Type B pancreatic cell (in vitro differentiated cells): ENCODE measurements at places on chromosomes 4 and X.

DNA sequence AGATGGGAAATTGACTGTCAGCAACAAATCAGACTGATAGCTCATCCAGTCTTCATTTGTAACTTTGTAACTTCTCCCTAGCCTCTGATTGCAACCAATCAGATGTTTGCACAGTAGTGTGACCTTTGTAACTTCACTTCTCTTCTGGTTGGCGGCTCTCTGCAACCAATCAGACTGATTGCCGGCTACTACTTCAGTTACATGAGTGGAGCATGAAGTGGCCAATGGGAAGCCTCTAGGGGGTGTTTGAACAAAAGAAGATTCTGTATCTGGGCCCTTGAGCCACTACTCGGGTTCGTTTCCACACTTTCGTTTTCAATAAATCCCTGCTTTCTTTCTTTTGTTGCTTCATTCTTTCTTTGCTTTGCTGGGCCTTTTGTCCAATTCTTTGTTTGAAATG, 1285.8 kb downstream of the TECRL start:
- DNase-seq, result no peak

GRCh38 chr4:159384017-159384416, 281.1 kb downstream of the RAPGEF2 start:
- DNase-seq, result no peak

DNA sequence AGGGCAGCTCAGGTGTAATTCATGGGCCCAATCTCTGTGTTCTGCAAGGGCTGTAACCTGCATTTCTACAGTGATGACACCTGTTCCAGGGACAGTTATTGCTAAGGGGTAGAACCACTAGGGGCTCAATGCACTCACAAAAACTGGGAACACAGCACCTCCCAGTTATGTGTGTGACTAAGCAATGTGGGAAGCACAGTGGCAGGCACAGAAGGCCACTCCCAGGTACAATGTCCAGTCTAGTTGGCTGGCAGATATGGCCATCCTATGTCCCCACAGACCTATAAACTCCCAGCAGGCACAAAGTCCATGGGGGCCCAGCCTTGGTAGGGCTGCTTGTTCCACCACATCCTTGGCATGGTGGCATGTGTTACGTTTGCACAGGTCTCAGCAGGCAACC, 25.7 kb downstream of the CXCL13 start:
- no peak for DNase-seq

DNA sequence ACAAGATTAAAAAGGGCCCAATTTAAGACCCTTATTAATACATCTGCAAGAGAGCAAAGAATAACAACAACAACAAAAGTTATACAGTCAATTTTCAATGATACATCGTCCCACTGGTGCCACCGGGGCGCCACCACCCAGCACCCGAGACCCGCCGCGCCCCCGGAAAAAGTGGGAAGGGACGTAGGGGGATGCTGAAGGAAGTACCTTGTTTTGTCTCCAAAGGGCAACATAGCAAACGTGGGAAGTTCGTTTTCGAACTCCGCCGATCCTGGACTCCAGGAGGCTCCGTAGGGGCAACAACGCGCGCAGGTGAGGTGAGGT, 1.7 kb downstream of the PDE5A start:
- no peak for DNase-seq

DNA sequence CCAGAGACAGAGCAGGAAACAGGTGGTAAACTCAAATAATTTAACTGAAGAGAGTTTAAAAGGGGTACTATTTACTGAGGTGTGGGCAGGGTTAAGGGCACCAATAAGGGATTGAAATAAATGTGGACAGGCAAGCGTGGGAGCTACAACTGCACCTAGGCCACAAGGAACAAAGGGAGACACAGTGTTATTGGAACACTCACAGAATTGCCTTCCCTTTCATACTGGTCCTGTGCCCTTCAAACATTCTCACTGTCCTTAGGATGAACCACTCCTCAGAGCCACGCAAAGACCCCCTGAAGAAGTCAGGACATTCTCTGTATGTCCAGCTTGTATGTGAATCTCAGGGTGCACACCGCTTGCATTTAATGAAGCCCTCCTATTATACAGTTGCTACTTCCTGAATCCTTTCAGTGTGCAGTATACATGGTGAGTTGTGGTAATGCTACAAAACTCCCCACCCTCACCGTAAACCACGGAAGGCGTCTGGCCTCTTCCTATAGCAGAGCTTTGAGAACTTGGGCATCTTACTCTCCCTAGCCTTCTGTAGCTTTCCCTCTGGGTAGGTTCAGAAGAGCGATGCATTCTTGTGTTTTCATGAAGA, 9.6 kb upstream of the MRPL1 start:
- no peak for DNase-seq

- DNase-seq, result no peak
Measured at GRCh38 chrX:21863241-21863640, 7.5 kb downstream of the YY2 start.

GRCh38 chr4:158821228-158821971, 52.6 kb downstream of the FNIP2 start:
- no peak for DNase-seq

- DNase-seq, result no peak
Measured at GRCh38 chr4:113636438-113636818, 125.1 kb downstream of the CAMK2D start.

DNA sequence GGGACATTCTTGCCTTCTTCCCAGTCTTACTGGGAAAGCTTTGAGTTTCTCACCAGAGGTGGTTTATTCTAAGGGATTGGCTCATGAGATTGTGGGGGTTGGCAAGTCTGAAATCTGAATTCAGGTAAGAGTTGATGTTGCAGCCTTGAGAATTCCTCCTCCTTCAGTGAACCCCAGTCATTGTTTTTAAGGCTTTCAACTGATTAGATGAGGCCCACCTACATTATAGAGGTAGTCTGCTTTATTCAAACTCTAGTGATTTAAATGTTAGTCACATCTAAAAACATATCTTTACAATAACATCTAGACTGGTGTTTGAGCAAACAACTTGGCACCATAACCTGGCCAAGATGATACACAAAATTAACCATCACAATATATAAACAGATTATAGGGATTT, 156.5 kb upstream of the MED14 start:
- no peak for DNase-seq

DNA sequence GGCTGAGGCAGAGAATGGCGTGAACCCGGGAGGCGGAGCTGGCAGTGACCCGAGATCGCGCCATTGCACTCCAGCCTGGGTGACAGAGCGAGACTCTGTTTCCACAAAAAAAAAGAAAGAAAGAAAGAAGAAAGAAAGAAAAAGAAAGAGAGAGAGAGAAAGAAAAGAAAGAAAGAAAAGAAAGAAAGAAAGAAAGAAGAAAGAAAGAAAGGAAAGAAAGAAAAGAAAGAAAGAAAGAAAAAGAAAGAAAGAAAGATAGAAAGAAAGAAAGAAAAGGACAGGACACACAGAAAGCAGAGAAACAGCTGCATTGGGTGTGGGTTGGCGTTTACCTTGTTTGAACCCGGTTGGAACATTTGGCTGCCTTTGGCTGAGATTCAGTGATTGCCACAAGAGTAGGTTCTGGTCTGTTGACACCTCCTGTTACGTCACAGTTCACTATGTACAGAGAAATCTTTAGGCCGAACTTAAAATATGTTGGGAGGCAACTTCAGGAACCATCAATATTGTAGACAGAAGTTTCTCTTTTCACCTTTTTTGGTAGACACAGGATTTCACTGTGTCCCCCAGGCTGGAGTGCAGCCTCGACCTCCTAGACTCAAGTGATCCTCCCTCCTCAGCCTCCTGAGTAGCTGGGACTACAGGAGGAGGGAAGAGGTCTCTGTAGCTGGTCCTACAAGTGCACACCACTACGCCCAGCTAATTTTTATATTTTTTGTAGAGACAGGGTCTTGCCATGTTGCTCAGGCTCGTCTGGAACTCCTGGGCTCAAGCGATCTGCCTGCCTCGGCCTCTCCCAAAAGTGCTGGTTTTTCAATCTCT, 16.3 kb upstream of the PLCXD1 start:
- DNase-seq, result no peak

GRCh38 chrX:67721321-67721720, 177.5 kb downstream of the AR start:
- no peak for DNase-seq
